ENCODE measurements at places on chromosomes 2 and 18. TPM values are rescaled to one million over a fixed set of nuclear protein-coding genes. Genes with fewer than 3 reads are reported as not detected.

- DNase-seq, result no peak
- H3K36me3 ChIP-seq, result no peaks in the 10 kb centered on the region
- H3K4me1 ChIP-seq, result no peaks in the 10 kb centered on the region
- H3K4me3 ChIP-seq, result no peak overlapping the region
Measured at GRCh38 chr2:229231885-229232284, 39.2 kb downstream of the PID1 start.

DNA sequence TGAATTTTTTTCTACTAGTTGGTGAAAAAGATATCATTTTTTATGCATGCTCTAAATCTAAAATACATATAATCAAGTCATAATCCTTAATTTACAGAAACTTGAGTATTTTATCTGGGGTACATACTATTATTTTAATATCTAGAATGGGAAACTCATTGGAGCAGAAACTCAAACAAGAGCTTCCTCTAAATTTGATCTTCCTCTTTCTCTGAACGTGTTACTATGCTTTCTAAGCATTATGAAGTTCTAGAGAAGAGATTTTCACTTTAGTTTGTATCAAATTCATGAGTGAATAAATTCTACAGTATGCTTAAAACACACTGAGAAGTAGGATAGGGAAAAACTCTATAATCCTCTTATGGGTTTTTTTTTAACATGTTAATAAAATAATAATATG lies 20.6 kb upstream of the SLC38A11 start:
- no peaks in the 10 kb centered on the region for H3K4me1 ChIP-seq
- H3K4me3 ChIP-seq, result no peak overlapping the region
- H3K36me3 ChIP-seq, result no peaks in the 10 kb centered on the region
- DNase-seq, result no peak

KIF5C gene
- 1.6 TPM for total RNA-seq

CRIM1 gene
- total RNA-seq, result 290 TPM
